ENCODE measurements at places on chromosomes 5 and 9. TPM values are rescaled to one million over a fixed set of nuclear protein-coding genes. Genes with fewer than 3 reads are reported as not detected.

Gene PCDHGA1
- 1.1 TPM for total RNA-seq

Gene GZMA
- total RNA-seq: not detected

Gene C5
- total RNA-seq: 47.1 TPM

Gene SLIT3
- total RNA-seq: 18.8 TPM

Gene FOXD4L4
- 0.19 TPM for total RNA-seq

Gene PCDHGA9
- total RNA-seq: 1.8 TPM

Gene PLCXD3
- total RNA-seq: 1.1 TPM

Gene CFAP157
- total RNA-seq: 1.3 TPM

Gene WDR38
- total RNA-seq: not detected

Gene PCDHGA6
- total RNA-seq: 0.80 TPM

Gene GRPEL2
- total RNA-seq: 20.2 TPM

Gene ROPN1L
- total RNA-seq: 0.43 TPM

Gene SPRY4
- 19.4 TPM for total RNA-seq

Gene FAM221B
- total RNA-seq: not detected

Gene ABO
- 10.3 TPM for total RNA-seq

Gene NUTM2F
- not detected for total RNA-seq

Gene LEAP2
- 2.0 TPM for total RNA-seq

Gene CAPSL
- 1.1 TPM for total RNA-seq

Gene FOXD1
- 0.19 TPM for total RNA-seq

Gene SEMA6A
- 105 TPM for total RNA-seq

Gene CCDC192
- 0.60 TPM for total RNA-seq

Gene OR13D1
- not detected for total RNA-seq

Gene GFI1B
- not detected for total RNA-seq

Gene PPP1R2B
- total RNA-seq: not detected

Gene HARS1
- 77.7 TPM for total RNA-seq

Gene ADAMTSL2
- 0.14 TPM for total RNA-seq

Gene PCDHGB3
- 0.60 TPM for total RNA-seq

Gene SGCD
- 5.9 TPM for total RNA-seq

Gene PCDHGB5
- 4.0 TPM for total RNA-seq

Gene SLC28A3
- 0.55 TPM for total RNA-seq

Gene FGF10
- total RNA-seq: 2.7 TPM

Gene GMCL2
- not detected for total RNA-seq

Gene GALNT12
- 12.9 TPM for total RNA-seq

All from progenitor cell of endocrine pancreas (in vitro differentiated cells).